Activated naive CD4-positive, alpha-beta T cell (primary cell): ENCODE measurements at places on chromosomes 7 and 10.

- no peak for DNase-seq
Measured at GRCh38 chr10:132272231-132272971, 35.3 kb downstream of the STK32C start.

DNA sequence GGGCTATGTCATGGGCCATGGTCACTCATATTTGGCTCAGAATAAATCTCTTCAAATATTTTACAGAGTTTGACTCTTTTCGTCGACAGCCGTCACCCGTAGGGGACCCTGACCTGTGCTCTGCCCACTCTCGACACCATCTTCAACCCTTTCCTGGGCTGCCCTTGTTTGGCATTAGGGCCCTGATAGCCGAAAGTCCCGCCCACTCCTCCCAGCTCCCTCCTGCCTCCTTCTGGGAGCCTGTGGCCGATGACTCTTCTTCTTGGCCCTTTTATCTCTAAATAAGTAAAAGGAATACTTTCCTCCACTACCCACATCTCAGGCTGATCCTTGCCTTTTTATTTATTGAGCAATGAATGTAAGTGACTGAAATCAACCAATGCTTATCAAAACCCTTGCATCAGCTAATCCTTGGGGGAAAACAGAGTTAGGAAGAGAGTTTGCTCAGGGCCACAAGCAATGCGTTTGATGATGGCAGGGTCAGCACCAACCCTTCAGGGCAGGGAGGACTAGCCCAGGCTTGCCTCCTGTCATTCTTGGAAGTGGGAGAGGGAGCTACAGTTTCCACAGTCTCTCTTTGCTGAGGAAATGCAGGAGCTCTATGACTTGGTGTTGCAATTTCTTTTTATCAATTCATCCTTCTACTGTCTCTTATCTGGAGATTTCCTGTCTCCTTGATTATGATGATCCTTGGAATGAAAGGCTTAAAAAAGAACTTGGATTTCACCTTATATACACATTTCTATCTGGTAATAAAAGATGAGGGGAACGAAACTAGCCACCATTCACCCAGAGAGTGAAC is 218.2 kb upstream of the PODXL start:
- DNase-seq, result no peak

- no peak for DNase-seq
Measured at GRCh38 chr7:50497068-50497642, 47.0 kb upstream of the FIGNL1 start.

DNA sequence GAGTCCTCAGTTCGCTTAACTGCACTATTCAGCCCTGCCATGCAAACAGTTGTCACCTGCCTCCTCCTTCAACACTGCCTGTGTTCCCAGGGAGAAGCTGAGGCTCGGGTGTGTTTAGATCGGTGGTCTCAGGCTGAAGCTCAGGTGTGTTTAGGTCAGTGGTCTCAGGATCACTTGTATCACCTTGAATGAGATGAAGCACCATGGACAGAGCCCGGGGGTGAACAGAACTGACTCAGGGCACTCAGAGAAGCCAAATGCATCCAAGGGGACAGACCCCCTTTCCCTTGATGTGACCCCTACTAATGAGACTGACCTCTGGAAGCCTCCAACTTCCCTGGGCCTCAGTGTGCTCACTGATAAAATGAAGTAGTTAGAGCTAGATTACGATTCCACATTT is 84.0 kb downstream of the CYTH3 start:
- DNase-seq, result no peak

DNA sequence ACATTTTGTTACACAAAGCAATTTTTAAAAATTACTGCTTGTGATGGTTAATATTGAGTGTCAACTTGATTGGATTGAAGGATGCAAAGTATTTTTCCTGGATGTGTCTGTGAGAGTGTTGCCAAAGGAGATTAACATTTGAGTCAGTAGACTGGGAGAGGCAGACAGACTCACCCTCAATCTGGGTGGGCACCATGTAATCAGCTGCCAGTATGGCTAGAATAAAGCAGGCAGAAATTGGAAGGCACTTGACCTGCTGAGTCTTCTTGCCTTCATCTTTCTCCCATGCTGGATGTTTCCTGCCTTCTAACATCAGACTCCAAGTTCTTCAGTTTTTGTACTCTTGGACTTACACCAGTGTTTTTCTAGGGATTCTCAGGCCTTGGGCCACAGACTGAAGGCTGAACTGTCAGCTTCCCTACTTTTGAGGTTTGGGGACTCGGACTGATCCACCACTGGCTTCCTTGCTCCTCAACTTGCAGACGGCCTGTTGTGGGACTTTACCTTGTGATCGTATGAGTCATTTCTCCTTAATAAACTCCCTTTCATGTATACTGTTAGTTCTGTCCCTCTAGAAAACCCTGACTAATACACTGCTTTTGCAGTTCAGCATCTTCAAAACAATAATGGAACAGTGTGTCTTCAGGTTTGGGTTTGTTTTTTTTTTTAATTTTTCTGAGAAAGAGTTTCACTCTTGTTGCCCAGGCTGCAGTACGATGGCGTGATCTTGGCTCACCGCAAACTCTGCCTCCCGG is 244.1 kb upstream of the SEMA3C start:
- DNase-seq, result no peak

DNA sequence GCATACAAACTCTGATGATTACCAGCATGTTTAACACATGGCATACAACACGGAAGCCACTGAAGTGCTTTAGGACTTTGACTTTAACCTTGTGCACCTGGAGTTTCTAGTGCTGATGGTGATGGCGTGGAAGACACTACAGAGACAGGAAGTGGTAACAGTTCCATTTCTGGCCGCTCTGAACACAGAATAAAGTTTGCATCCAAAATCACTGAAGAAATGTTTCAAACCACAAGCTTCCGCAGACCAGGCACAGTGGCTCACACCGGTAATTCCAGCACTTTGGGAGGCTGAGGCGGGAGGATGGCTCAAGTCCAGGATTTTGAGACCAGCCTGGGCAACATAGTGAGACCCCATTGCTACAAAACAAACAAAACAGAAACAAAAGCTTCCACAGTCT is 40.3 kb upstream of the TNPO3 start:
- DNase-seq, result no peak

DNA sequence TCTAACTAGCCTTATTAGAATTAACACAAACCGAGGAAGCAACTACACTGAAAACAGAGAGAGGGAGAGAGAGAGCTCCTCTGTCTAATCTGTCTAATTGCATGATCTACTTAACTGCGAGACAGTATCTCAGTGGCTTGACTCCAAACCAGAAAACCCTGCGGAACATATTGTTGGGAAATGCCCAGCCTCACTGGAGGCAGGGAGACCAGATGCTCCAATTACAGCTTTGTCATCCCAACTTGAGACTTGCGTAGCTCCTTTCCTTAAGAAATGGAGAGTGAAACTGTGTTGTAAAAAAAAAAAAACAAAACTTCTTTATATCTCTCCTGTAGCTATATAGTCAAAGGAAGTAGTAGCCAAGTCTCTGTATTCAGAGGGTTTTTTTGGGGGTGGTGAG is 52.0 kb upstream of the ZNRF2 start:
- DNase-seq, result no peak

DNA sequence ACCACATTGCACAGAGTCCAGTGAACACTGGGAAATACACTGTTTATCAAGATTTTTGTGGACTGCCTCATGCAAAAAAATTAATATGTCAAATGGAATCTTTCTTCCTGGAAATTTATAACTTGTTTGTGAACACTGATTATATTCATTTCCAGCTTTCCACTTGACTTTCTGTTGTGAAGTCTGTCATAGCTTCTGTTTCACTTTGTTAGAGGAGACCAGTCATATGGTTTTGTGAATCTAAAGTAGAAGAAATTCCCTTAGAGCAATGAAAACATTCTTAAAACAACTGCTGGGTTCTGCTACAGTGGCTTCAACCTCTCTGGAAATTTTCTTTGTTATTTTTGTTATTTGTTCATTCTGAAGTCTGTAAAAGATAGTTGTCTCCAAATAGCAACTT is 349.5 kb upstream of the NFE2L3 start:
- no peak for DNase-seq

- DNase-seq, result no peak
Measured at GRCh38 chr7:23279819-23280525, 19.2 kb upstream of the MALSU1 start.

DNA sequence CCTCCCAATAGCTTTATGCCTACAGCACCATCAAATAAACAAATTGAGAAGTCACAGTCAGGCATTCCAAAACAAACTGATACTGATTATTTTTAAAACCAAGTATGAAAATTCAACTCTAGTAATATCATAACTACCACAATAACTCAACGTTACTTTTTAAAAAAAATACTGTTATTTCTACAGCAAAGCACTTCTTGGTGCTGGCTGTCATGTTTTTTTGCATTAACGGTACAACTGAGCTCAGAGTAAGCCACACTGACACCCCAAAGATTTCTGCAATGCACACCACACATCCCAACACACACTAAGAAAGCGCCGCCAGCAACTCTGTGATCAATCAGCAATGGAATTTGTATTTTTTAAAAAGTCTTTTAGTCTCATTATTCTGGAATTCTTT is 113.6 kb downstream of the RNF32 start:
- DNase-seq, result no peak

DNA sequence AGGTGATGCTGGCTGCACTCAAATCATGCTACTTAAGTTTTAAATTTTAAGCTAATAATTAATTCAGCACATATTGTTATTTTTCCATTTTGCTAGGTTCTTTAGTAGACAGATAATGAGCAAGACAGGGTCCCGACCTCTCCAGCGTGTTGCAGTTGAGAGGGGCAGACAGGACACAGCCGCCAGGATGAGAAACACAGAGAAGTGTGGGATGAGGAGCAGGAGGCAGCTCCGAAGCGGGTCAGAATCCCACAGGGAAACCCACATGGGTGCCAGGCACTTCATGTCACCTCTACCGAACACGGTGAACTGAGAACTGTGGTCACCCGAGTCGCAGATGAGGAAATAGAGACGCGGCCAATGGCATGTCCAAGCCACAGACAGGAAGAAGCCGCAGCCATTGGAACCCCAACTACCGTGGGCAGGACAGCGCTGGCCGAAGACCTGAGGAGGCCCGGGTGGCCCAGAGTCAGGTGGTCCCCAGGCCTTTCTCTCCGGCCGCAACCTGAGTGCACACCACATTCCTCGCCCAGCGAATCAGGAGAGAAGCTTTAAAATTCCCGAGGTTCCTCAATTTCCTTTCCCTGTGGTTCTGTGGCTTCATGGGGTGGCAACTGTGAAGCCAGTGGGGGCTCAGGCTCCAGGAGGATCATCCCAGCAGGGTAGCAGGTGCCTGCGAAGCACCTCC is 213.0 kb downstream of the DNAJB6 start:
- DNase-seq, result no peak

- DNase-seq, result no peak
Measured at GRCh38 chr7:85275204-85275603, 88.3 kb upstream of the SEMA3D start.

DNA sequence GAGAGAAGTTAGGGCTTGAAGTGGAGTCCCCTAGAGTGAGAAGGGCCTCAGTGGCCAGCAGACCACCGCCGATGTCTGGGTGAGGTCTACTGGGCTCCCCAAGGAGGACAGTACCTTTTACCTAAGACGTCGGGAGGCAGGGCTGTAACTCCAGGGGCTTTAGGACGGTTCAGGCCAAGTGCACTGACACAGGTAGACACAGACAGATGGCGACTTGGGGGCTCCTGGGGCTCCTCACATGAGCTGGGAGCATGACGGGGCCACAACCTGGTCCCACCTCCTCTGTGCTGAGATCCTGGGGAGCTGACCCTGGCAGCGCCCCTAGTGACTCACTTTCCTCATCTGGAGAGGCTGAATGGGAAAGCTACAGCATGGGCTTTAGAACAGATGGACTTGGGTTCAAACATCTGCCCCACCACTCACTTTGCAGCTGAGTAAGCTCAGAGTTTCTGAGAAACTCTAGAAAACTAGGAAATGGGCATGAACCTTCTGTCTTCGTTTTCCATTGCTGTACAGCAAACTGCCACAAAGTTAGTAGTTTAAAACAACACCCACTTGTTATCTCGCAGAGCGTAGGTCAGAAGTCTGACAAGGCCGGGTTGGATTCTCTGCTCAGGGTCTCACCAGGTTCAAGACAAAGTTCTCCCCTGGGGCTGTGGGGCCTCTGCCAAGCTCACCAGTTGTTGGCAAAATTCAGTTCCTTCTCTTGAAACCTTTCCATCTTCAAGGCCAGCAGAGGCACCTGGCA is 4.7 kb upstream of the COMTD1 start:
- no peak for DNase-seq

DNA sequence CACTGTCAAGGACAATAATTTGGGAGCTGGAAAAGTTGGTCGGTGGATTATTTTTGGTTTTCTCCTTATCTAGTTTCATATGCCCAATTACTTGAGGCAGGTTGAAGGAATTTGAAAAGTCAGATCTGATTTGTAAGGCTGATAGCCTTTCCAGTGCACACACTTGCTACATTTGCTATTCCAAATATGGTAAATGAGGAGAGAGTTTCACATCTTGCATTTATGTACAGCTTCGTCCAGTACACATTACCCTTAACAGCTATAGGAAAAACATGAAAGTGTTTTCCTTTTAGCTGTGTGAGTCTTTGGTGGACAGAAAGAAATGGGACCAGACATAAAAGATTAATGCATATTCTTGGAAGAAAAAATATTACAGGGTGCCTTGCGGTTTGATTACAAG is 201.8 kb downstream of the CELF2 start:
- DNase-seq, result no peak

GRCh38 chr7:73449422-73449821 is 15.8 kb downstream of the FZD9 start:
- no peak for DNase-seq

DNA sequence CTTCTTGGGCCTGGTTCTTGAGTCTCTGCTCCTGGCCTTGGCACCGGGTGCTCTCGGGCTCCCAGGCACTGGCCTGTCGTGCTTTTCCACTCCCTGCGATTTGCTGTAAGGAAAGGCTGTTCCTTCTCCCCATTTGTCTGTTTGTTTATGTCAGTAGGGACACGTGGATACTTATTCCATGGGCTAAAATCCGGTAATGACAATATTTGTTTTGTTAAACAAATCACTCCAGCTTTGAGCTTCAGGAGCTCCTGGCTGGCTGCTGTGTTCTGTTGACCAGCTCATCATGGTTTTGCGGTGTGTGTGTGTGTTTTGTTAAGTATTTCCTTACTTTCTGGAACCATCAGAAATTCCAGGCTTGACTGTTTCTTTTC is 17.5 kb upstream of the JAKMIP3 start:
- DNase-seq, result no peak

GRCh38 chr10:117441812-117442443 is 66.7 kb upstream of the PDZD8 start:
- DNase-seq, result no peak

DNA sequence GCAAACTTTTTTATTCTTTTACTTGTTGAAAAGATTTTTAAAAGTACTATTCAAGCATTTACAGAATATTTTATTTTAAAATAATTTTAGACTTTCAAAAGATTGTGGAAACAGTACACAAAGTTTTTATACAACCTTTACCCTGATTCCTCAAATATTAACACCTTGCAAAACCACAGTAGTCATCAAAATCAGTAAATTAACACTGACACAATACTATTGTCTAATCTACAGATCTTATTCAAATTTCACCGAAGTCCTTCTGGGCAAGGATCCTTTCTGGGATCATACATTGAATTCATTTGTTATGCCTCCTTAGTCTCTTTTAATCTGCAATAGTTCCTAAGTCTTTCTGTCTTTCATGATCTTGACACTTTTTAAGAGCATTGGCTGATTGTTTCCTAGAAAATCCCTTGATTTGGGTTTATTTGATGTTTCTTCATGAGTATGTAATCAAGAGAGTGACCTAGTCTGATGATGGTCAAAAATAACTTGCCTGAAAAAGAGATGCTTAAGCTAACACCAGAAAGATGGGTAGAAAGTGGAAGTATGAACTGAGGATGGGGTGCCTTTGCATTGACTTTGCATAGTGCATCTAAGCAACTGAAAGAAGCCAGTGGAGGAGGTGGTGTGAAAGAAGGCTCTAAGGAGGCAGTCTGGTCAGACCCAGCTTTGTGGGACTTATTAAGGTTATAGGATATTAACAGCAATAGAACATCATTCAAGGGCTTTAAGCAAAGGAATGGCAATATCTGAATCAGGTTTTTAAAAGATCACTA is 9.7 kb downstream of the STAMBPL1 start:
- DNase-seq, result no peak
